A172 (cell line): ENCODE measurements at places on chromosomes 11 and 22. TPM values are rescaled to one million over a fixed set of nuclear protein-coding genes. Genes with fewer than 3 reads are reported as not detected.

GRCh38 chr11:10725114-10725906 is 25.7 kb upstream of the CTR9 start:
- peak; percentile 89 for DNase-seq

- peak; percentile 14 for DNase-seq
These were observed 57.0 kb downstream of the BCR start for GRCh38 chr22:23237201-23237798.

DNA sequence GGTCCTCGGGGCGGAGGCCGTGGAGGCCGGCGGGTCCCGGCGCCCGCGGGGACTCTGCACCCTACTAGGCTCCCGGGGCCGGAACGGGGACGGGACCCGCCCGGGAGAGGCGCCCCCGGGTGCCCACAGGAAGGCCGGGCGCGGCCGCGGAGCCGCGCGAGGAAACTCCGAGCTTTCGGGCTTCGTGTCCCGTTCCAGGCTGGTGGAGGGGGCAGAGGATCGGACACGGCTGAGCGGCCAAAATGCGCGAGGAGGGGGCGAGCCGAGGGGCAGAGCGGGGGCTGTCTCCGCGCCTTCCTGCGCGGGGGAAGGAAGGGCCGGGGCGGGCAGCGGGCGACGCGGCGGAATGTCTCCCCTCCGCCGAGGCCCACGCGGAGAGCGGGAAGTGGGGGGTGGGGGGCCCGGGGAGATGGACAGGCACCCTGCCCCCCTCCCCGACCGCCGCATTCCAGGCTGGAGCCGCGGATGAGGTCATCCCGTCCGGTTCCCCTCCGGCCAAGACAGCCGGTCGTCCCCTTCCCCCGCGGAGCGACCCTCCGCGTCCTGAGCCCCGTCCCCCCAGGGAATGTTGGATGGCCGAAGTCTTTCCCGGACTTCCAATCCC is 430 bp downstream of the CDC42EP1 start:
- peak; percentile 34 for DNase-seq

Gene OR51M1
- total RNA-seq, result not detected in 2 replicates

Gene CXCR5
- total RNA-seq, result 0.02 TPM in 1 of 2 replicates, not detected in the other
